ENCODE measurements at places on chromosomes 4 and X. TPM values are rescaled to one million over a fixed set of nuclear protein-coding genes. Genes with fewer than 3 reads are reported as not detected.

Gene GPR50
- not detected for total RNA-seq

Gene RASSF6
- not detected for total RNA-seq

Gene DNAAF6
- not detected for total RNA-seq

Gene F8A2
- total RNA-seq = not detected

Gene ADGRG2
- total RNA-seq = not detected

Gene RPS6KA6
- 0.05 TPM for total RNA-seq

Gene SNCA
- 2.3 TPM for total RNA-seq

Gene BBS12
- 1.4 TPM for total RNA-seq

Gene CACNA1F
- total RNA-seq = 0.69 TPM

Gene ASB12
- total RNA-seq = not detected

DNA sequence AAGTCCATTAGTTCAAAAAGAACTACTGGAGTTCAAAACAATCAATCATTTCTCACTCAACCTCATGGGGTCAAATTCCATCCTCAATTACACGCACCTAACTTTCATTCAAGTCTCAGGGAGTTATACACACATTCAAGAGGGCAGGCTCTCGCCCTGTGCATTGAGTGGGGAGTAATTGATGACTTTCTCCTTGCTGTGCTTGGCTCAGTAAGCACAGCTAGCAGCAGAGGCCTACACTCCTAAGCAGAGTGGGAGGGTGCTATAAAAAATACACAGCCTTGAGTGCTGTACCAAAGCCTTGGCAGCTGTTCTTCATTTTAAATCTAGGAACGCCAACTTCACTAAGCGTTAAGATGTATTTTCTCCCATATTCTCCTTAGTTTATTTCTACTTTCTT is 958.3 kb upstream of the ADGRL3 start:
- DNase-seq = no peak

GRCh38 chrX:47863187-47863586 is 26.5 kb downstream of the ZNF81 start:
- no peak for DNase-seq

- DNase-seq = no peak
Observed at GRCh38 chr4:33446953-33447352, 2726.8 kb downstream of the PCDH7 start.

GRCh38 chr4:125728568-125728967 is 413.8 kb downstream of the FAT4 start:
- no peak for DNase-seq

- DNase-seq = no peak
Observed at GRCh38 chrX:101676571-101676970, 16.9 kb upstream of the ARMCX2 start.

- DNase-seq = no peak
Observed at GRCh38 chr4:124526331-124526730, 186.2 kb downstream of the ANKRD50 start.

DNA sequence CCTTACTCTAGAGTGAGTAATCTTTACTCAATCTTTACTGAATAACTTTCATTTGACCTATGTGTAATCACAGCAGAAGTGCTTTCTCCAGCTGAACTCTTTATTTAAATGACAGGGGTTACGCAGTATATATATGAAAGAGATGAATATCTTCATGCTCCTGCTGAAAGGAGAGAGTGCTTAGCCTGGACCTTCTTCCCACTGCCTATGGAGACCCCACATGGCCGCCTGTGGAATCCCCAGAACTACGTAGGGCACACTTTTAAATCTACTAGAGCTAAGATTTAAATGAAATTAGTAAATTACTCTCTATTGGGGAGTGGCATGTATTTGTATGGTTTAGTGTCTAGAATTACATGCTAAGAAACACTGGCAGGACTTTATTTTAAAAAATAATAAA is 391.2 kb downstream of the ANKRD50 start:
- DNase-seq = no peak

DNA sequence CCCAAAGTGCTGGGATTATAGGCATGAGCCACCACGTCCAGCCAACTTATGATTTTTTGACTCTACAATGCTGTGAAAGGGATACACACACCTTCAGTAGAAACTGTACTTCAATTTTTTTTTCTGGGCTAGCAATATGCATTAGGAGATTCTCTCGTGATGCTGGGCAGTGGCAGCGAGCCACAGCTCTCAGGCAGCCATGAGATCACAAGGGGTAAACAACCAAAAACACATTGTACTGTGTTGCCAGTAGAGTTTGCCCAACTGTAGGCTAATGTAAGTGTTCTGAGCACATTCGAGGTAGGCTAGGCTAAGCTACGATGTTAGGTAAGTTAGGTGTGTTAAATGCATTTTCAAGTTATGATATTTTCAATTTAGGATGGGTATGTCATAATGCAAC is 25.7 kb downstream of the RAB33A start:
- DNase-seq = no peak

DNA sequence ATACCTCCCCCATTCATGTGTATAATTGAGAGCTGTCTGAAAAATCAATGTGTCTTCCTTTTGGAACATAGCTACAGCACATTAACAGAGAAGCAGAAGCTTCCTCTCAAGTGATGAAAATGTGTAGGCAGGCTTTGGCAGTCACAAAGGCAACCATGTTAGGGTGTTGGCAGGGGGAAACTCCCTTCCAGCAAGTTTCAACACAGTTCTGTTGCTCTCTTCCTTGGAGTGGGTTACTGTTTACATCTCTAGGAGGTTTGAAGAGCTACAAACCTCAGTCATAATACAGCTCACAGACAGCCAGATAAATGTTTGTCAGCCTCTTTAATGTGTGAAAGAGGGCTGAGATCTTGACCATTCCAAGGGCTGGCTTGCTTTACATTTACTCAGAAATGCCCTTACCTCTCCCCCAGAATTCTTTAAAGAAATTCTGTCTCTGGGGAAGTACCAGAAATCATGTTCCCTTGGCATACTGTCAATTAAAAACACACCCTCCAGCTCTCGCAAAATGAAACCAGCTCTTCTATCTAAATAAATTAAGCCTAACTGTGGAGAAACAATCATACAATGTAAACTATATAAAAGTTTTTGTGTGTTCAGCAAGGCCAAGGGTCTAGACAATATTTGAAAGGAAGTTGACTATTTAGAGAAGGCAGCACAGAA is 18.9 kb downstream of the ZBTB33 start:
- DNase-seq = no peak

GRCh38 chr4:128757712-128758111 is 51.8 kb upstream of the JADE1 start:
- no peak for DNase-seq

DNA sequence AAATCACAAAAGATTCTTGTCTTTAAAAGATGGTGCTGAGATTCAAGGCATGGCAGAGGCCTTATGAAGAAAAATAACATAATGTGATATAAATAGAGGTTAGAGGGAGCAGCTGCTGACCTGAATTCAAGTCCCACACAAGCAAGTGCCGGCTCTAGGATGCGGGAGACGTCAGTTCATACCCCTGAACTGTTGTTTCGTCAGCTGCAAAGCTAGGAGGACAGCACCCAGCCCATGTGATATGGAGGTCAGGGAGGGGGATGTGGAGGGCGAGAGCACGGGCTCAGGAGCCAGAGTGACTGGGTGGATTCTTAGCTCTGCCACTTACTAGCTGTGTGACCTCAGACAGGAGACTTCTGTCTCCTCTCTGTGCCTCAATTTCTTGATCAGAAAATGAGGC is 77.9 kb downstream of the JAKMIP1 start:
- DNase-seq = no peak

- no peak for DNase-seq
Observed at GRCh38 chr4:65033899-65034298, 624.6 kb upstream of the TECRL start.

DNA sequence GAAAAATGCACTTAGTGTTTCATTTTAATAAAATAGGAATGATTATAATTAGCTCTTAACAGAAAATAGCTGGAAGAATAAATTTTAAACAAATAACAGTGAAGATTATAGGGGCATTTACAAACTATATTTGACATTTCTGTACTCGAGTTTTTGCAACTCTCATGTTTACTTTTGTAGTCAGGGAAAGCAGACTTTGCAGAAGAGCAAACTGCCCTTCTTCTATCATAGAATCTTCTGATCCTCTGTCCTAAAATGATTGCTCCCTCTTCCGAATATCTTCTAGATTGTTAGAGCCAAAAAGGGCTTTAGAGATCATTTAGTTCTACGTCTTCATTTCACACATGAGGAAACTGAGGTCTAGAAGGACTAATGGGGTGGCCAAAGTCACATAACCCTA is 219.0 kb downstream of the RELL1 start:
- no peak for DNase-seq

- no peak for DNase-seq
Observed at GRCh38 chr4:170374770-170375169, 285.0 kb upstream of the AADAT start.

- no peak for DNase-seq
Observed at GRCh38 chr4:151359576-151359975, 34.2 kb upstream of the SH3D19 start.

DNA sequence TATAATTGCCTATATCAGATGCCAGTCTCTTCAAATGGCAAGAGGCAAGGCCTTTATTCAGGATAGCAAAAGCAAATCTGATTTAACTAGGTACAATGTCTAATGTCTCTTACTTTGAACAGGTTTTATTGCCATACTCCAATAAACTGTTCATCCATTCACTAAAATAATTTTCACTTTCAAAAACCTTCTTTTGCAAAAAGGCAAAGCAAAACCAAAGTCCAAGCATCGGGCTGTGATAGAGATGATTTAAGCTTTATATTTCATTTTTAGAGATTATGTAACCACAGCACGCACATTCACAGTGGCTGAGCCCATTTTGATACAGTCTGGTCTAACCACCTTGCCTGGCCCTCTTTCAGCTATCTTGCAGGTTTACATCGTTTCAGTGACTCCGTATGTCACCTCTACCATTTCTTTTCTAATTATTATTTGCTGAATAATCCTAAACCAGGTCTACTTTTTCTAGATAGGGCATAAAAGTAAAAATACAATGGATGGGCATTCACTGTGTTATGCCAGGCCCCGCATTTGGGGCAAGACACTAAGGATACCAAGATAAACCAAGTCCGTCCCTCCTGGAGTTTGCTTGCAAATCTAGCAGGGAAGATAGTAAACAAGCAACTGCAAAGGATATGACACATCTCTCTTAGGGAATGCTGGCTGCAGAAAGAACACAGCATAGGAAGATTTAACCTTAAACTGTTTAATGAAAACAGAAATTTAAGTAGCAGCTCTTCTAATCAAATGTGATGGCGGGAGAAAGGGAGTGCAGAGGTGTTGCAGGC is 1.8 kb downstream of the CASP3 start:
- DNase-seq = no peak

DNA sequence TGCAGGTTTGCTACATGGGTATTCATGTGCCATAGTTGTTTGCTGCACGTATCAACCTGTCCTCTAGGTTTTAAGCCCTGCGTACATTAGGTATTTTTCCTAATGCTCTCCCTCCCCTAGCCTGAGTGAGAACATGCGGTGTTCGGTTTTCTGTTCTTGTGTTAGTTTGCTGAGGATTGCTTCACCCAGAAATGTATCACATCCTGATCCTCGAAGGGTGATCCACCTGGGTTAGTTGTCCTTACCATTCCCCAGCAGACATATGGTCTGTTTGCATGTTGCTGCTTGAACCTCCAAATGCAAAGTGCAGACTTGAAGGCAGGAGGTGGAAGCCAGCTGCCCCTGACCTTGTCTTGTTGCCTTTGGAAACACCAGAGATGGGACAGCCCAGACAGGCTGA is 161.5 kb upstream of the WDR1 start:
- DNase-seq = no peak

GRCh38 chr4:5192271-5192670 is 141.0 kb downstream of the STK32B start:
- DNase-seq = no peak

DNA sequence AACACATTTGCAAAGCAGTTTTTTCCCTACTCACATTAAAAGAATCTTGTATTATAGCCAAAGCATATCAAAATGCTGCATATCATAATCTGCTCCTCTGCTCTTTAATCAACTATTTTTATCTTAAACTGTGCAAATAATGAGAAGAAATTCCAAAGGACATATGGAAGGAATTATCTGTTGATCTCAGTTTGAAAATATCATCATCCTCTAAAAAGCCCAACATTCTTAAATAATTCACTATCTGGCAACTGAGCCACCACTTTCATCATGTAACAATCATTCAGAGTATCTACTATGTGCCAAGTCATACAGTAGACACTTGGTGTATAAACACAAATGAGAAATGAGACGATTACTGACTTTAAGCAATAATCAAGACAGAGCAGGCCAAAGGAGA is 63.0 kb downstream of the PRSS12 start:
- no peak for DNase-seq

DNA sequence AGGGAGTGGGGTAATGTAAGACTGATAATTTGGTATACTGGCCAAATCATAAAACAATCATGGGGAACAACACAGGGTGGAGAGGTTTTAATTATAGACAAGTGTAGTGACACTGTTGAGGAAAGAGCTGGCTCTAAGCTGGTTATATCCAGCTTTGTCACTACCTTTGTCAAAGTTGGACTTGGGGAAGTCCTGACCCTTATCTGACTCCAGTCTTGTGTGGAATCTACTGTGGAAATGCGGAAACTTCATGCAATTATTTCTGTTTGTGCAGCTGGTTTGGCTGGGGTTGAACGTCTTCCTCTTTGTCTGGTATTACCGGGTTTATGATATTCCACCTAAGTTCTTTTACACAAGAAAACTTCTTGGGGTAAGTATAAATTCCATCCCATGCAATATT is 2.0 kb downstream of the CYBB start:
- no peak for DNase-seq

DNA sequence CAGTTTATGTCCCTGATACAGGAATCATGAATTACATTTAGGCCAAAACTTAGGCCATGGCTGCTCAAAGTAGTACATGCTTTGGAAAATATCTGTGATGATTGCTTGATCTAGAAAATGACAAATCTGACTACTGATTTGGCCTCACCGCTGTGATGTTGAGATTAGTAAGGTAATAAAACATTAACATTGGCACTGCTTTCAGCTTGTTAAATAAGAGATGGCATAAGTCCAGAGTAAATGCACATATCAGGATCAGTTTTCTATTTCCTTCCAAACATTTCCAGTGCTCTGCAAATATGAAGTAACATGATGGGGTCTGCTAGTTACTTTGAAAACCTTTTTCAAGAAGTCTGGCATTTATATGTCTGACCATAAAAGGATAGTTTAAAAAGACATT is 687.3 kb upstream of the ACTRT1 start:
- no peak for DNase-seq

DNA sequence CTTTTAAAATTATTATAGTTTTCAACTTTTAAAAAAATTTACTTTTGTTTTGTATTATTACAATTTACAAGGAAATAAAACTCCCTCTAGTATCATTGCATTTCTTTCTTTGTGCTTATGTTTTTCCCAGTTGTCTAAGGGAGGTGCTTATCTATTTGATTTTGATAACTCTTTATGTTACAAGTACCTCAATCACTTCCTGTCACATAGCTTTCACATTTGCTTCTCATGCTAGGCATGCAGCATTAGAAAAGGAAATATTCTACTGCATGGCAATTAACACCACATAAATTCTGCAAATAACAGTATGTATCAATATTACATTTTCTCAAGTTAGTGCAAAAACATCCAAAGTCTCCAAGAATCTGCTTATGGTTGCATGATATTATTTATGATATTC is 180.3 kb upstream of the HS3ST1 start:
- DNase-seq = no peak

All from CD4-positive, CD25-positive, alpha-beta regulatory T cell (primary cell).